ENCODE measurements at places on chromosomes 1 and 21. TPM values are rescaled to one million over a fixed set of nuclear protein-coding genes. Genes with fewer than 3 reads are reported as not detected.

DNA sequence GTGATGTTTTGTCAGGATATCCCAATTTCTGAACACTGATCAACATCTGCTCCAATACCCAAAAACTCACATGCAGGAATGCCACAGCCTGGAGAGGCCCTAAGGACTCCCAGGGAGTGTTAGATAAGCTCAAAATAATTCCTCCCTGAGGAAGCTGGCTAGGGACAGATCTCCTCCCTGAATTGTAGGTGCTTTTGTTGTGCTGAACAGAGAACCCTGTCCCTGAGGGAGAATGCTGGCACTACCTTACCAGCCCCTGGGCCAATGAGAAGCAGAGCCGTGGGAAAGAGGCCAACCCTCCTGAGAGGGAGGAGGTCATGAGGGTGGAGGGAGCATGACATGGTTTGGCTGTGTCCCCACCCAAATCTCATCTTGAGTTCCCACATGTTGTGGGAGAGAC is 73.6 kb upstream of the PTGFRN start:
- no peak overlapping the region for H3K4me3 ChIP-seq
- no peak overlapping the region for H3K27ac ChIP-seq
- no peaks in the 10 kb centered on the region for H3K27me3 ChIP-seq
- DNase-seq, result no peak
- no peaks in the 10 kb centered on the region for H3K36me3 ChIP-seq

GRCh38 chr1:64505944-64506655 is 36.2 kb downstream of the CACHD1 start:
- no peaks in the 10 kb centered on the region for H3K36me3 ChIP-seq
- no peak for DNase-seq
- H3K27ac ChIP-seq, result no peak overlapping the region
- H3K27me3 ChIP-seq, result no peaks in the 10 kb centered on the region
- H3K4me3 ChIP-seq, result peak overlapping the region; percentile 21

DNA sequence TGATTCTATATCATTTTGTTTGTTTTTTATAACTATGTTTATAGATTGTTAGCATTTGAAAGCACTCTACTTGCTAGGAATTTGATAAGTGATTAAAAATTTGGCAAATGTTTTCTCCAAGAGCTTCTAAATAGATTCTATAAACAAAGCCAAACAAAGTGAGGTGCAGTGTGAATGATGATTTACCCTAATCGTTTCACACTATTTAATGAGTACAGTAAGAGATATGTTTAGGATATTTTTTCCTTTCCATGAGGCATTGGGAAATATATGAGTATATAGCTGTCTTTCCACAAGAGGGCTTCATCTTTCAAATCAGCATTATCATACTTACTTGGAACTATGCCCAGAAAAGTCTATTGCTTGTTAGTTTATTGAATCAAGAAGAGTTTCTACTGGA is 277.0 kb upstream of the BRINP3 start:
- peak; percentile 24 for DNase-seq
- no peaks in the 10 kb centered on the region for H3K36me3 ChIP-seq
- no peaks in the 10 kb centered on the region for H3K4me1 ChIP-seq

GRCh38 chr1:203915811-203916210 is 54.4 kb downstream of the SNRPE start:
- H3K4me1 ChIP-seq, result no peaks in the 10 kb centered on the region
- no peak overlapping the region for H3K4me3 ChIP-seq
- no peaks in the 10 kb centered on the region for H3K36me3 ChIP-seq

DNA sequence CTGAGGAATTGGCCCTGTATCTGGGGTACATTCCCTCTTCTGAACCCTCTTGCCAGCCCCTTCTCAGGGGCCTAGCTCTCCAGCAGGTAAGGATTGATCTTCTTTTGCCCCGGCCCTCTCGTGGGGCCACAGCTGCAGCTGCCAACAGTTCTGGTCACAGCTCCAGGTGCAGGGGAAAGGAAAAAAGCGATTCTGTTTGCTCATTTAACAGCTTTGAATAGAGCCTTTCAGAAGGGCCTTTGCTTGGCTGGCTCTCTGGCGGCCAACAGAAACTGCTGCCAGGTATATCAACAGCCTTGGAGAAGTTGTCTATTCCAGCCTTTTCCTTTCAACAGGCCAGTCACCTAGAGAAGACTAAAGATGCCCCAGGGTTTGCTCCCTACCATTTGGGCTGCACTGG is 16.1 kb upstream of the FMOD start:
- no peak overlapping the region for H3K27ac ChIP-seq
- DNase-seq, result no peak
- H3K4me3 ChIP-seq, result no peak overlapping the region

PRAMEF25 gene
- not detected for total RNA-seq

COA7 gene
- 43.6 TPM for total RNA-seq

GRCh38 chr1:41513383-41513735 is 28.9 kb upstream of the EDN2 start:
- no peak overlapping the region for H3K4me3 ChIP-seq
- no peaks in the 10 kb centered on the region for H3K36me3 ChIP-seq
- peaks cover 27% of the 10 kb centered on the region for H3K4me1 ChIP-seq
- DNase-seq, result no peak
- H3K27me3 ChIP-seq, result no peaks in the 10 kb centered on the region

BRINP2 gene
- total RNA-seq, result not detected

FCRL2 gene
- total RNA-seq, result not detected

GNG4 gene
- total RNA-seq, result 10.6 TPM

DNA sequence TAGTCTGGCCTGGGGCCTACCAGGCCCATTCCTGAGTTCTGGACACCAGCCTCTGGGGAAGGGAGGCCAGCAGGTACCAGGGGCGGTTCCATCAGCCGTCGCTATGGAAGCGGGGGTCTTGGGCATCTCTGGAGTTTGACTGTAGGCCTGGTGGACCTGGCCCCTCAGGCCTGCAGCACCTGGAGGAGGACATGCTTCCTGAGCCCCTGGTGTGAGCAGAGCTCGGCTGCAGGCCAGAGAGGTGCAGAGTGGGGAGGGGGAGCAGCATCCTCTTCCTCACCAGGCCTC is 7.8 kb downstream of the MYBPH start:
- DNase-seq, result no peak
- no peak overlapping the region for H3K4me3 ChIP-seq
- no peaks in the 10 kb centered on the region for H3K36me3 ChIP-seq

LCE2B gene
- total RNA-seq, result not detected

DNA sequence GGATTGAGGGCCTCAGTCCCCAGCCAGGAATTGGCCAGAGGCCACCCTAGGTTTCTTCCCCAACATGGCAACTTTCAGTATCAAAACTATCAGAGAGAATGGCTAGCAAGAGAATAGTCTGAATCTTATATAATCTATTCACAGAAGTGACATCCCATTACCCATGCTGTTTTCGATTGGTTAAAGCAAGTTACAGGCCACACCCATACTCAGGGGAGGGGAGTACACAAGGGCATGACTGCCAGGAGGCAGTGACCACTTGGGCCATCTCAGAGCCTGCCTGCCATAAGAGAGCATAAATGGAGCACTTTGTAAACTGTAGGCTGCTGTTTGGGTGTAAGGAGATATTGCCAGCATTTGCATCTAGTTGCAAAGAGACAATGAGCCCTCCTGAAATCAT is 65.4 kb downstream of the FAM163A start:
- no peak overlapping the region for H3K27ac ChIP-seq
- peaks cover 13% of the 10 kb centered on the region for H3K4me1 ChIP-seq
- no peaks in the 10 kb centered on the region for H3K36me3 ChIP-seq
- no peaks in the 10 kb centered on the region for H3K27me3 ChIP-seq

GRCh38 chr1:218182455-218182854 is 102.6 kb upstream of the RRP15 start:
- H3K4me3 ChIP-seq, result no peak overlapping the region
- DNase-seq, result no peak
- H3K36me3 ChIP-seq, result no peaks in the 10 kb centered on the region
- no peaks in the 10 kb centered on the region for H3K27me3 ChIP-seq
- H3K27ac ChIP-seq, result no peak overlapping the region

DNA sequence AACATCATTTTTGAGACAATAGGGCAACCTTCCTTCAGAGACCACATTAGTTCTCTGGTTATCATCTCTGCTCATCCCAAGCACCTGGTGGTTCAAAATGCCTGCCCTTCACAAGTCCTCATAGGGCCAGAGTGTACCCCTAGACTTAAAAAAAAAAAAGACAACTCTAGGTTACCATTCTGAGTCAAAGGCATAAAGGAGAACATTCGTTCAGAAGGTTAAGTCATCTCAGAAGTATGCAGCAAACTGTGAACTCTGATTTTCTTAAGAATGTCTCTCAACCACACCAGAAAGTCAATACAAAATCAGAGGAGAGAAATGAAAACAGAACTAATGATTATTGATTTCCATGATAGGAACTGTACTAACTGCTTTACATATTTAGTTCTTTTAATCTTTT is 9.2 kb upstream of the BEND5 start:
- DNase-seq, result no peak
- H3K36me3 ChIP-seq, result no peaks in the 10 kb centered on the region
- no peaks in the 10 kb centered on the region for H3K4me1 ChIP-seq
- H3K4me3 ChIP-seq, result no peak overlapping the region
- no peaks in the 10 kb centered on the region for H3K27me3 ChIP-seq

KIFAP3 gene
- 10.8 TPM for total RNA-seq

G0S2 gene
- total RNA-seq, result not detected

GRCh38 chr21:39854572-39854971 is 12.7 kb upstream of the PCP4 start:
- H3K4me3 ChIP-seq, result no peak overlapping the region
- no peak overlapping the region for H3K27ac ChIP-seq
- H3K4me1 ChIP-seq, result no peaks in the 10 kb centered on the region
- DNase-seq, result no peak
- H3K36me3 ChIP-seq, result no peaks in the 10 kb centered on the region

DNA sequence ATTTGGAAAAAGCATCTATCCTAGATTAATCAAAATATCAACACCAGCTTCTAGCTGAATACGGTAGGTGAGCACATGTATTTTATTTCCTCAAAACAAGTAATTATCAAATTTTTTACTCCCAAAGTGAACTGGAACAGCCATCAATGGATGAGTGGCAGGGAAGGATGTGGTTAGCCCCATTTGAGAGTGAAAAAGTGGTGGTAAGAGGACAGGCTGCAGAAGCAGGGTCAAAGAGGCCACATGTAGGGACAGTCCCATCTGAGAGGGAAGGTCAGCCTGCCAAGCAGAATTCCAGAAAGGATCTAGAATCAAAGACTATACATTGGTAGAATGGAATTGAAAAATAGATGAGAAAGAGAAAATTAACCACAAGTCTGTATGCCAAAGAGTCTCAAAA is 163.8 kb downstream of the SMYD3 start:
- no peaks in the 10 kb centered on the region for H3K27me3 ChIP-seq
- H3K4me1 ChIP-seq, result no peaks in the 10 kb centered on the region
- no peak for DNase-seq
- peaks cover 6% of the 10 kb centered on the region for H3K36me3 ChIP-seq
- H3K4me3 ChIP-seq, result no peak overlapping the region

- H3K4me3 ChIP-seq, result no peak overlapping the region
- H3K27me3 ChIP-seq, result no peaks in the 10 kb centered on the region
- H3K4me1 ChIP-seq, result no peaks in the 10 kb centered on the region
- DNase-seq, result no peak
- H3K27ac ChIP-seq, result no peak overlapping the region
- H3K36me3 ChIP-seq, result no peaks in the 10 kb centered on the region
Observed at GRCh38 chr1:38917337-38917736, 24.3 kb downstream of the RHBDL2 start.

GRCh38 chr1:31394584-31395193 is 18.3 kb upstream of the SERINC2 start:
- H3K36me3 ChIP-seq, result no peaks in the 10 kb centered on the region
- peak overlapping the region; percentile 21 for H3K4me3 ChIP-seq
- peak; percentile 71 for DNase-seq
- H3K27ac ChIP-seq, result no peak overlapping the region

HTR6 gene
- 0.57 TPM for total RNA-seq

DNA sequence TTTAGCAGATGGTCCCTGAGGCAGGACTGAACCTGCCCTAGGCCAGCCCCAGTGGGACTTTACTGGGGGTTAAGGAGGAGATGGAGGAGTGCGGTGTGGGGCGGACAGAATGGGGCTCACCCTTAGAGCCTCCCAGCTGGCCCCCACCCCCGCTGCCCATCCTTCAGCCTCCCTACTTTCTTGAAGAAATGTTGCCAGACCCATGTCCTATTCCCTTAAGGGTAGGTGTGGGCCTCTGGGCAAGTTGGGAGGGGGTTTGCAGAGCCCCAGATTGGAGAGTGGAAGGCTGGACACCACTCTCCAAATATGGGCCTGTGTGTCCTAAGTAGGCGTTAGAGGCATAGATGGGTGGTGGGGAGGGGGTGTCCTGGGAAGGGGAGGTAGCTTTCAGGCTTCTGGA is 19.2 kb upstream of the EPS8L3 start:
- H3K27ac ChIP-seq, result no peak overlapping the region
- no peak for DNase-seq
- no peak overlapping the region for H3K4me3 ChIP-seq
- no peaks in the 10 kb centered on the region for H3K36me3 ChIP-seq
- H3K27me3 ChIP-seq, result no peaks in the 10 kb centered on the region

- H3K27me3 ChIP-seq, result no peaks in the 10 kb centered on the region
- peak overlapping the region; percentile 80 for H3K4me3 ChIP-seq
- no peak overlapping the region for H3K27ac ChIP-seq
- DNase-seq, result no peak
Observed at GRCh38 chr1:111621050-111621449, 1.5 kb downstream of the RAP1A start.

- no peak overlapping the region for H3K27ac ChIP-seq
- H3K4me3 ChIP-seq, result no peak overlapping the region
- H3K27me3 ChIP-seq, result no peaks in the 10 kb centered on the region
- no peaks in the 10 kb centered on the region for H3K4me1 ChIP-seq
- DNase-seq, result no peak
- no peaks in the 10 kb centered on the region for H3K36me3 ChIP-seq
Observed at GRCh38 chr1:63987014-63987627, 213.3 kb downstream of the ROR1 start.

ZNF687 gene
- total RNA-seq, result 34.3 TPM

GRCh38 chr21:15943009-15943666 is 213.4 kb downstream of the USP25 start:
- no peaks in the 10 kb centered on the region for H3K27me3 ChIP-seq
- no peak for DNase-seq
- H3K4me3 ChIP-seq, result no peak overlapping the region
- H3K27ac ChIP-seq, result no peak overlapping the region

DNA sequence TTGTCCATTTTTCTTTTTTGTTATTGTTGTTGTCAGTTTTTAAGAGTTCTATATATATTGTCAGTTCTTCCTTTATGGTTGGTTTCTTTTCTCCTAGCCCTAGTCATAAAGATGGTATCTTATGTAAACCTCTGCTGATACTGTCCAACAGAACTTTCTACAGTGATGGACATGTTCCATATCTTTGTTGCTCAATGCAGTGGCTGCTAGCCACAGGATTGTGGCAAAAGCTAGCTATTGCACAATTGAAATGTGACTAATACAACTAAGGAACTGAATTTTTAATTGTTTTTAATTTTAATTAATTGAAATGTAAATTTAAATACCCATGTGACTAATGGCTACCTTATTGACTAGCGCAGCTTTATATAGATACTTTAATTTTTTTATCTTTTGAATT is 411.8 kb upstream of the PTBP2 start:
- no peaks in the 10 kb centered on the region for H3K27me3 ChIP-seq
- no peaks in the 10 kb centered on the region for H3K36me3 ChIP-seq
- H3K4me1 ChIP-seq, result no peaks in the 10 kb centered on the region
- H3K27ac ChIP-seq, result no peak overlapping the region
